ENCODE measurements at places on chromosomes 1 and 21.
A peak's percentile ranks its signal among the peaks of the same experiment; 100 is the strongest.

DNA sequence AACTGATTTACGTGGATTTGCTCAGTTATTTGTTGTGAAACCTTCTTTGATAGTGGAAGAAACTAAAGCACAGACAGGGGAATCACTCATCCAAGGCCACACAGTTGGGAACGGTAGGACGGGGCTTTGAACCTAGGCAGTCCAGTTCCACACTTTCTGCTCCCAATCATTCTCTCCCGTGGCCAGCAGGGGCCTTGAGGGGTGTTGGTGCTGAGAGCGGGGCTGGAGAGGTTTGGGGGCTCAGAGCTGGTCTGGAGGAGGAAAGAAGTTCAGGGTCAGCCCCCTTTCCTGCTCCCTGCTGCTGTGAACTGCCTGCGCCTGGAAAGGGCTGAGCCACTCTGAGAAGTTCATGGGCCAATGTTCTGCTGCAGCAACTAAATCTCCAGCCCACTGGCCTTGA lies 31.4 kb upstream of the ACTL8 start:
- no peak for DNase-seq

DNA sequence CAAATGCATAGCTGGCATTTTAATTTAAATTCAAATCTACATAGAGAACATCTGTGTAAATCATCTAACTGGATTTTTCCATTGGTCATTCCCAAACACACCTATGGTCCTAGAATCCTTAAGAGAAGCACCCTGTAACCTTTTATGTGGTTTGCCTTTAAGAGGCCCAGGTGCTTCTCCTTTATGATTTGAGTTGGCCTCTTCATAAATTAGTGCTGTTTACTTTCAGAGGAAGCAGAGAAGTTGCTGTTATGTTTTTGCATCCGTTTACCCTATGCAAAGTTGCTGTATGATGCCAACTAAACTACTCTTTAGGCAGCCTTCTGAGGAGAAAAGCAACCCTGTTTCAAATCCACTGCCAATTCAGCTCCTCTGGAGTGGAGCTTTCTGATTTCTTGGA lies 193.8 kb downstream of the HS2ST1 start:
- DNase-seq: no peak

- DNase-seq: no peak
These were observed 38.0 kb downstream of the TMEM50B start for GRCh38 chr21:33441489-33442477.

DNA sequence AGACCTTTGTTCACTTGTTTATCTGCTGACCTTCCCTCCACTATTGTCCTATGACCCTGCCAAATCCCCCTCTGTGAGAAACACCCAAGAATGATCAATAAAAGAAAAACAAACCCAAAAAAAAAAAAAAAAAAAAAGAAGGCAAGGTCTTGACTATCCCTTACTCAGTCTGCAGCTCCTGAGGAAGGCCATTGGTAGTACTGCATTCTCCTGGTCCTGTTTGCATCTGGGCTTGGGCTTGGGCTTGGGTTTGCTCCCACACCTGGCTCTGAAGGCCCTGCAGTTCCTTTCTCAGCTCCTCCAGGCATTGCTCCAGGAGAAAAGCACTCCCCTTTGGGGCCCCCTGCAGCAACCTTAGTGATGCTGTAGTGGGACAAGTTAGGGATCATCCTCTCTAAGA lies 1.6 kb downstream of the CCDC163 start:
- no peak for DNase-seq

DNA sequence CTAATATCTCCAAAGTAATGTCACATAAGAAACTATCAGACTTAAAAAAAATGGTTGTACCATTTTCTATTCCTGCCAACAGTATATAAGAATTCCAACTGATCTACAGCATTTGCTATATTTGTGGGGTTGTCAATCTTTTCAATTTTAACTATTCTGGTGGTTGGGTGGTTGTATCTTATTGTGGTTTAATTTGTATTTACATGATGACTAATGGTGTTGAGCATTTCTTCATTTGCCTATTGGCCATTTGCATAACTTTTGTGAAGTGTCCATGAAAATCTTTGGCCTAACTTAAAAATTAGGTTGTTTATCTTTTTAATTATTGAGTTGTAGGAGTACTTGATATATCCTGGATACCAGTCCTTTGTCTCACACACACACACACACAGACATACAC lies 26.2 kb upstream of the LRP8 start:
- no peak for DNase-seq

DNA sequence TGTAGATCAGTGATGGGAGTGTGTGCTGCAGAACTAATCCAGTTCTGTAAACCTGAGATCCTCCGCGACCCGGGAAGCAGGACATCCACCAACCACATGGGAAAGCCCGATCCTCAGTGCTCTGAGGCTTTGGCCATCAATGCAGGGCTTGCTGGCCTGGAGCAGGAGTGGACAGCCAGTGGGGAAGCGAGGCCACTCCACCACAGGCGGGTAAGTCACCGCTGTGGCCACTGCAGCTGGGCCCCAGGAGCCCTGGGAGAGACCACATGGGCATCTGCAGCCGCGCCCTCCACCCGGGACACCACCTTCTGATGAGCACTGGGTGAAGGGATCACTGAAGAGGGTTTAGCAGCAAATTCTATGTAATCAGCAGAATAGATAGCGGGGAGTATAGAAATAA lies 811 bp downstream of the KRTAP12-1 start:
- no peak for DNase-seq

DNA sequence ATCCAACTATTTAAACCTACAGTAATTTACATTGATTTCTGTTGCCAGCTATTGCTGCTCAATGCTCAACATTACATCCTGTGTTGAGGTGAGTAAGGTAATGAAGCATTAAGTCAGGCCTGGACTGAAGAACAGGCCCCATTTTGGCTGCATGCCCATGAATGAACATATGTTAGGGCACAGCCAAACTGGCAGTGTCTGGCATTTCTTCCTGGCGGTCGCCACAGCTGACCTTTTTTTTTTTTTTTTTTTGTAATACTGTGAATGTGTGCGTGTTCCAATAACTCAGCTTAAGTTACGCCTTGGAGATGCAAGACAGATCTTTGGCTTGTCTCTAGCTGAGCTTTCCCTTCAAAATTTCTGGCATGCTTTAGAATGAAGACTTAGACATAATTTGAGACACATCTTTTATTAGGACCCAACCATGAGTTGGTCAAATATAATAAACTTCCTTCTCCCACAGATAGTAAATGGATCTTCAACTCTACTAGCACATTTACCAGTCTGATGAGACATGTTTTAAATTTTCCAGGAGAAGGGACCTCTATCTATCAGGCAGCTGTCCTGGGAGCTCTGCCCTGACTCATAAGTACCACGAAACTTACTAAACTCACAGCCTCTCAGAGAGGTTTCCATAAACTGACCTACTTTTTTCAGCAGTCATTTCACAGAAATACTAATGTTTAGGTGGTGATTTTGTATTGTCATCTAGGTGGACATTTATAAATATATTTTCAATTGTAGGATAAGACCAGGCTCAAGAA lies 341.1 kb upstream of the RUNX1 start:
- no peak for DNase-seq

GRCh38 chr21:45994086-45994661 lies 12.6 kb downstream of the COL6A1 start:
- DNase-seq: no peak

DNA sequence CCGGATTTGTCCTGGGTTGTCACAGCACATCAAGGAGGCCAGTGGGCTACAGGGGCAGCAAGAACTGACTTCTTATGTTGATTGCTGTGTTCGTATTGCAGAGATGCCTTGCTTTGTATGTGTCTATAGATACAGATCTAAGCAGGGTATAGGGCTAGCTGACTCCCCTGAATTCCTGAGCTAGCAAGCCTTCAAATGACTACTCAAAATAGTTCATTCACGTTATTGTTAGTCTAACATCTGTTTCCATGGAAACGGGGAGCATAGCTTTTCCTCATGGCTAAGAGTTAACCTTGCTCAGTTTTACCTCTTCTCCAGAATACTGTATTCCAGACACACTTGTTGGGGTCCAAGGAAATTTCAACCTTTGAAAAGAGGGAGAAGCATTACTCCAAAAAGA lies 24.1 kb downstream of the TRIM45 start:
- no peak for DNase-seq

- DNase-seq: no peak
These were observed 8.1 kb upstream of the SLX9 start for GRCh38 chr21:44931501-44932407.

DNA sequence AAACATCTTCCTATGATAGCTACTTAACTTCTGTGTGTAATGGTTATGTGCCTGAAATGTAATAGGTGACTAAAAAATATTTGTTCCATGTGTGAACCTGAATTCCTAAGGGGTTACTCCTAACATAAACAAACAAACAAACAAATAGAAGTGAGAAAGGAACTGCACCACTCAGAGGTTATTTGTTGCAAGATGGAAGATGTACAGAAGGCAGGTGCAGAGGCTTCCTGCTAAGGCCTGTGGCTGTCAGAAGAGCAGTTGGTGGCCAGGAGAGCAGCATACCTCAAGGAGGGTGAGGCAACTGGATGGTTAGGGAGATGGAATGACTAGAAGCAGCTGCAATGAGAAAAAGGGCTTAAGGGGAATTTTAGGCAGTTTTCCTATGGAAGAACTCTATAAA lies 940.6 kb downstream of the TTLL7 start:
- no peak for DNase-seq

- no peak for DNase-seq
These were observed 17.4 kb downstream of the BMP8A start for GRCh38 chr1:39508857-39509305.

DNA sequence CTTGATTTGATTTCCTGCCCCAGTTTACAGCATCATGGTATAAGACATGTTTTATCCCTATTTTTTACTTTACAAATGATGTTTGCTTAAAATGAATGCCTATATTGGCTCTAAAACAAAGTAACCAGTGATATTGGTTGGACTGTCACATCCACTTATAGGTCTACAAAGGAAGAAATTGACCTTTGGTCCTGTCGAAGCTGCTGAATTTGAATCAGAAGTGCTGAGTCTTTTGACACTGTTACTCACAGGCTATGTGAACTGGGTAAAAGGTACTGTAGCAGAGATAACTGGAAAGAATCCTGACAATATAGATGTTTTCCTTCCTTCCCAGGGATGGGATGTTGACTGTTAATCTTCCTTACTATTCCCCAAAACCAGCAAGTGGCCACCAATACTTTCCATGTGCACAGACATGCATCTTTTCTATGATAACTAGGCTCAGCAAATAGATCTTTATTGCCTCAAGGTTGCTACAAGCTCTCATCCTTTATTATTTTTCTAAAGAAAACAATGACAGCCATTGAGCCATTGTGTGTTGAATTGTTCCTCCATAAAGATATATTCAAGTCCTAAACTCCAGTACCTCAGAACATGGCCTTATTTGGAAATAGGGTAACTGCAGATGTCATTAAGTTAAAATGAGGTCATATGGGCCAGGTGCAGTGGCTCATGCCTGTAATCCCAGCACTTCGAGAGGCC lies 175.9 kb upstream of the NR5A2 start:
- no peak for DNase-seq

- DNase-seq: no peak
These were observed 10.1 kb downstream of the HECTD3 start for GRCh38 chr1:45001011-45001481.

DNA sequence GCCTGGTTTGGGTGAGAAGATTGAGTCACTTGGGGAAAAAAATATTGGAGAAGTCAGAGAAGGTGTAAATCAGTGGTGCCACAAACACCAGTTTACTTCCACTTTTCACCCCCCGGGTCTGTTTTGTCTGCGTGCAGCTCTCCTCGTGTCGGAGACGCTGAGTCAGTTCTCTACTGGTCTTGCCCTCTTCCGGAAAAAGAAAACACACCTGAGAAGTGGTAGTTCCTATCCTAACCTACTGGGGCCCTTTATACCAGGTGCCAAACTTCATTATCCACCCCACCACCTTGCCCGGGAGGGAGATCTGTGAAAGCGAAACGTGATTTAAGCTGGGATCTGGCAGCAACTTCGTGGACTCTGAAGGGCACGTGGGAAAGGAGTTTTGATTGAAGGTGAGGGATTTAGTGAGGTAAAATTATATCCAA lies 855 bp upstream of the IVNS1ABP start:
- peak; percentile 66 for DNase-seq

DNA sequence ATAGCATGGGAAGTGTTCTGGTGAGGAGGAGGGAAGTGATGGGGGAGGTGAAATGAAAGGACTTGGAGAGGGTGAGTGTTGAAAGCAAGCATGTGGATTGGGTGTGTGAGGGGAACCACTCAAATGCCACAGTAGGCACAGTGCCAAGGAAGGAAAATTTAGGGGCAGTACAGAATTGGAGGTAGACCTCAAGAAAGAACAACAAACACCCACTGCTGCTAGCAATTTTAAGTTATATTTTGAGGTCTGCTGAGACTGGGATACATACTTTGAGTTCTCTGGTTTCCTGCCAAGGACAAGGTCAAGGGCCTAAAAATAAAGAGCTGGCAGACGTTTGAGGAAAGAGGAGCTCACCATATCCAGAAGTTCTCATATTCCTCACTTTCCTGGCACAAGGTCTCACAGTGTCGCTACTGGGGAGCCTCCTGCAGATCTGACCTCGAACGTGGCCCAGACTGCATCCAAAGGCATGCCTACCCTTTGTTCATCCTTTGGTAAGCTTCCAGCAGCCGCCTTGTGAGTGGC lies 104.0 kb downstream of the BRINP2 start:
- DNase-seq: no peak

DNA sequence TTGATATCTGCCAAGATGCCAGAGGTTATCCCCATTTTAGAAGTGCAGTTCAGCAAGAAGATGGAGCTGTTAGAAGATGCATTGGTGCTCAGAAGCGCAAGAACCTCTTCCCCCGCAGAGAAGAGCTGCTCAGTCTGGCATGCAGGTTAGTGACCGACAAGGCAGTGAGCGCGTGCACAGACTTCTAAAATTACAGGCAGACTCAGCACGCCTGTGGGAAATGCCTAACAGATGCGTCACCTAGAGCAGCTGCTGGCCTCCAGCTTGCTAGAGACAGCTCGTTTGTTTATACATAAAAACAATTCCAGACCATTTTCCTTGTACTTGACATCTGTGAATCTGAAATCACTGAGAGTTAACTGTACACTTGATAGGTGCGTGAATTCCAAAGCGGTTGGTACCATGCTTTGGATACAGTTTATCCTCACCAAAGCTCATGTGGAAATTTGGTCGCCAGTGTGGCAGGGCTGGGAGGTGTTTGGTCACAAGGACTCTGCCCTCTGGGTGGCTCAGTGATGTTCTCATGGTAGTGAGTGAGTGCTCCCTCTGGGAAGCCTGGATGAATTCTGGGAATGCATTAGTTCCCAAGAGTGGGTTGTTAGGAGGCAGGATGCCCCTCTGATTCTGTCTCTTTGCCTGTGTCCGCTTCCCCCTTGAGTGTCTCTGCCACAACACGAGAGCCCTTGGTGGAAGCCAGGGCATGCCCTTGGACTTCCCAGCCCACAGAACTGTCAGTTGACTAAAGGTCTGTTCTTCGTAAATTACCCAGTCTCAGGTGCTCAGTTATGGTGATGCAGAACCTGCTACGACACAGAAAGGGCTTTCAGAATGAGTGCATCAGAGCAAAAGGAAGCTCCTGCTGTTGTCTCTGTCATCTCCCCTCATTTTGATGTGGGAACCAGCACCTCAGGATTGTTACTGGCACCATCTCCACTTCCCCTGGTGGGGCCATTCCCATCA lies 24.4 kb downstream of the SNAP47 start:
- no peak for DNase-seq

Data from AML-193 (cell line).